ENCODE measurements at places on chromosomes 5 and 9.

GRCh38 chr9:32218100-32218767 is 166.2 kb upstream of the ACO1 start:
- DNase-seq = no peak

GRCh38 chr9:107759823-107760166 is 270.2 kb upstream of the KLF4 start:
- no peak for DNase-seq

GRCh38 chr9:4937446-4937845 is 47.6 kb upstream of the JAK2 start:
- no peak for DNase-seq

DNA sequence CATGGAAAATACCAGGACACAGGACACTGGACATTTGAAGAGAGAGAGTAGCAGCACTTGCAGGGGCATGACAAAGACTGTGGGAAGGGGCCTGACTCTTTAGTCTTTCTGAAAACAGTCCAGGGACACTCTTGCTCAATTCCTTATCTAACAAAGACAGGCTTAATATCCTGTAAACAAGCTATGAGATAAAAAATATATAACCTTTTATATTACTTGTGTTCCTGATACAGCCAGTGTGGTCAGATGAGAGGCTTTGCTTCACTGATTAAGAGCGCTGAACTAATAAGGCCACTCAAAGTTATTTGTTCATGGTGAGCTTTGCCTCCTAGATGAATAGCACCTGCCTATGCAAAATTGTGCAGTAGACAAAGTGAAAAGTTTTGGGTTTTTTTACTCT is 518.7 kb downstream of the LRRC70 start:
- DNase-seq = no peak

DNA sequence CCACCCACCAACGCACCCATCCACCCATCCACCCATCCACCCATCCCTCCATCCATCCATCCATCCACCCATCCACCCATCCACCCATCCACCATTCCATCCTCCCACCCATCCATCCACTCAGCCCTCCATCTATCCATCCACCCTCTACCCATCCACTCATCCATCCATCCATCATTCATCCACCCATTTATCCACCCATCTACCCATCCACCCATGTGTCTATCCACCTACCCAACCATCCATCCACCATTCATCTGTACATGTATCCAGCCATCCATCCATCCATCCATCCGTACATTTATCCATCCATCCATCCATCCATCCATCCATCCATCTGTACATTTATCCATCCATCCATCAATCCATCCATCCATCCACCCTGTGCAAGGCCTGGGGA is 11.1 kb upstream of the VAV2 start:
- no peak for DNase-seq

DNA sequence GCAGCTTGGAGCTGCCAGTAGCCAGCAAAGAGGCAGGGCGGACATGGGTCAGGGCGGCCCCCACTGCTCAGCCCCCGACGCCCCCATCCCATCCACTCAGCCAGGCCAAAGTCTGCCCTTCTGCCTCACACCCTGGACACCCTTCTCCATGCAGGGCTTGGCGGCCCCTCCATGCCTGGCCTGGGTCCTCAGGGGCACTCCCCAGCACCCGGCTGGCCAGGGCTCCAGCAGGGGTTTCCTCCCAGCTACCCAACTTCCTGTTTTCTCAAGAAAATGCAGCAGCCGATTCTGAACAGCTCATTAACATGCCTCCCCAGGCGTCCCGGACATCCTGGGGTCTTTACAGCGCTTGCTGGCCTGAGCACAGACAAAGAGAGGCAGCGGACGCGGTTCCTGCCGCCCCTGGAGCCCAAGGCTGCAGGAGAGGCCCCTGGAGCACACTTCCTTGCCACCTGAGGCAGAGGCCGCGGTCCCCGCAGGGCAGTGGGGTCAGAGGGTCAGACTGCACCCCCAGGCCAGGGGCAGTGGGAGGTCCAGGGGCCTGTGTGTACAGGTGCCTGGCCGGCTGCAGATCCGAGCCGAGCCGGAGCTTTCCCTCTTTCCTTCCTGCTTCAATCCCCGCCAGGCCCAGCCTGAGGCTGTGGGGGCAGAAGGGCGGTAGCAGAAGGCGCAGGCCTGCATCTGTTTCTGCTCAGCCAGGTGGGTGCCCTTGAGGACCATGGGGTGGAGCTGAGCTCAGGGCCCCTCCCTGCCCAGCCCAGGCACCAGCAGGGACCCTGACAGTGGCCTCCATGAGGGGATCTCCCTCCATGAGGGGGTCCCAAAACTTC is 18.7 kb upstream of the NRARP start:
- no peak for DNase-seq

DNA sequence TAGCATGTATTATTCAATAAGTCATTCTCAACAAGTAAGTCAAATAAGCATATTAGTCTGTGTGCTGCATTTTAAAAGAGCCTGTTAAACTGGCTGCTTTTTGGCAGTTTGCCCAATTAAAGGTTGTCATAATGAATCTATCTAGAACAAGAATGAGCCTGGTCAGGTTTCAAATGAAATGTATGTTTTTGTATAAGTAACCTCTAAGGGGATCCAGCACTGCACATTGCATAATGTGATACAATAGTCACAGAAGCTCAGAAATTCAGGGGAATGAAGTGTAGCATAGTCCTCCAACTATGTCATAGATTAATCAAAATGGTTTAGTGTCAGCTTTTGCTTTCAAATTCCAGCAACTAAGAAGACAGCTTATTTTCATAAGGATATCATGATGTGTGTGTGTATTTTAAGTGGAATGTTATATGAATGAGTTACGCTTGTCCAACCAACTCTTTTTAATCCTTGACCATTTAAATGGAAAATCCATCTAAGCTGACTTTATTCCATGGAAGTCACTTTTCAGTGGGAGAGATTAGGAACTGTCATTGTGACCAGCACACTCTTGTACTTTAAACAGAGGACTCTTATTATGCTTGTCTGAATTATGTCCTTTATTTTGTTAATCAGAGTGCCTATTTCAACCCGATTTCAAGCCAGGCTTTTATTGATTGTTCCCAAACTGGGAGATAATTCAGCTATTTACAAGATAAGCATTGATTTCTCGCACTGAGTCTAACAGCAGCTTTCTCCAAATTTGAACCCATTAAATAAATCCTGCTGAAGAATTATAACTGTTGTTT is 283.9 kb upstream of the ADAMTSL1 start:
- no peak for DNase-seq

DNA sequence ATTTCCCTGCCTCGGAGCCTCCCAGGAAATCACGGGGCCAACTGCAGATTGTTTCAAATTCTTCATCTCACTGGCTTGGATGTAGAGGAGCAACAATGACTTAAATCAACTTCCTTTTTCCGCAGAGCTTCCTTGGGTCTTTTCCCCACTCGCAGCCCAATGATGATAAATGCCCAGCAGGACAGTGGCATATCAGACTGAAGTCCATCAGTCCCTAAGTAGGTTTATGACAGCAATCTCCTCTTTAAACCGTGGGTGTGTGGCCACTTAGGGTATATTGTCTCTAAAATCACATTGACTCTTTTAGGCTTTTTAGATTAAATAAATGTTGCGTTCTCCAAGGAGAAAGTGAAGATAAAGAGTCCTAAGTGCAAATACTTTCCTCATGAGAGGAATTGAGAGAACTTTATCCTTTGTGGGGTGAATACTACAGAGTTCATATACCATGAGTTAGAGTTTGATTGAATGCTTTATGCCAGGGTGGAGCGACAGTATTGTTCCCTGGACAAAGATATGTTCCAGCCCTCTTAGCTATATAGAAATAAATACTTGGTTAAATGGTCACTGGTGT is 59.1 kb downstream of the IQGAP2 start:
- no peak for DNase-seq

DNA sequence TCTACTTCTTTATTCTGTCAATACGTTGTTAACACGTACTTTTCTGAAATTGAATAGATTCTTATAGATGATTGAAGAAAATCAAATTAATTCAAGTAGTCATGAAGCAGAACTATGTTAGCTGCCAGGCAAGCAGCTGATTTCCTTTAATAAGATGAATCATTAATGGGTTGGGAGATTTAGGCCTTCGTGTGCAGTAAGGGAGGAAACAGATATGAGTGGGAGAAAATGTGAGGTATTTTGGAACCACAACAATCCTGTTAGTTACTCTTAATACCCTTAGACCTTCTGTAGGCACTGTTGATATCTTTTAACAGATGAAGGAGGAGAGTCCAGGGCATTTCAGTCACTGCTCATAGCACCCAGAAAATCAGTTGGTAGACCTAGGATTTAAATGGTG is 121.0 kb downstream of the AOPEP start:
- DNase-seq = no peak

GRCh38 chr5:69270840-69271239 is 36.2 kb downstream of the CDK7 start:
- no peak for DNase-seq

DNA sequence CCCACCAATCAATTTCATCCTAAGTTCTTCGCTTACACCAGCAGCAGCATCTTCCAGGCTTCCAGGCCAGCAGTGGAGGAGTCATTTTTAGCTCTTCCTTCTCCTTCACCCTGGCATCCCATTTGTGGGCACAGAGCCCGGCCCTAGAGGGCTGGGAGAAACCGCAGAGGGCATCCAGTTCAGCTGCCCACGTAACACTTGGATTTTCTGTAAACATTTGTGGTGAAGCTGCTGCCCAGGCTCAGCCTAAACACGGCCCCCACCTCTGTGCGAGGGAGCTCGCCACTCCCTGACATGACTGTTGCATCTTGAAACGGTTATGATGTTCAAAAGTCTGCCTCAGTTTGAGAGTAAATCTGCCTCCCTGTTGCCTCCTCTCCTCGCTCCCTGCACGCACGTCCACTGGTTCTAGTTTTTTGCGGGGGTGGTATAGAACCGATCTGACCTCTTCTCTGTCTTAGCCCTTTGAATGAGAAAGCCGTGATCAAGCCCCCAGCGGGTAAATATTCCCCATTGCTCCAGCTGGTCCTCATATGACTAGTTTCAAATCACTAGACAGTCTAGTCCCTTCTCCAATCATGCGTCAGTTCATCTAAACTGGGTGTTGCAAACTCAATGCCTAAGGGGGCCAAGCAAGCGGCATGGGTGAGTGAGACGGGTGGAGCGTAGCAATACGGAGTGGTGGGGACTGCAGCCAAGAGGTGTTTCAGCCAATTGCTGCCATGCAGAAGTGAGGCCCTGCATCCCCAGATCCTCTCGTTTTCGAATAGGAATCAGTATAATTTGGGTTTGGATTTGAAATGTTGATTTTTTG is 34.9 kb upstream of the N4BP3 start:
- DNase-seq = no peak

DNA sequence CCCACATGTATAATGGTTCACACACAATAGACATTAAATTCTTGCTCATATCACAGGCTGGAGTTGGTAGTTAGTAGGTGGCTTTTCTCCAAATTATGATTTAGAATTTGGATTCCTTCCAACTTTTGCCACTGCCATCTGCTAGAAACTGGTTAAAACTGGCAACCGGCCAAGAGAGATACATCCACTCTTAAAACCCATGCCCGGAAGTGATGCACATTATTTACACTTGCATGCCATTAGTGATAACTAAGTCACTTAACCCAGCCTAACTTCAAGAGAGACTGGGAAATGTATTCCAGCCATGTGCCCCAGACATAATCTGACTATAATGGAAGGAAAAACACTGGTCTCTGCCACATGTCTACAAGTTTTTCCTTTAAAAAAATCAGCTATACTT is 395.7 kb upstream of the SEMA6A start:
- DNase-seq = peak; percentile 96

DNA sequence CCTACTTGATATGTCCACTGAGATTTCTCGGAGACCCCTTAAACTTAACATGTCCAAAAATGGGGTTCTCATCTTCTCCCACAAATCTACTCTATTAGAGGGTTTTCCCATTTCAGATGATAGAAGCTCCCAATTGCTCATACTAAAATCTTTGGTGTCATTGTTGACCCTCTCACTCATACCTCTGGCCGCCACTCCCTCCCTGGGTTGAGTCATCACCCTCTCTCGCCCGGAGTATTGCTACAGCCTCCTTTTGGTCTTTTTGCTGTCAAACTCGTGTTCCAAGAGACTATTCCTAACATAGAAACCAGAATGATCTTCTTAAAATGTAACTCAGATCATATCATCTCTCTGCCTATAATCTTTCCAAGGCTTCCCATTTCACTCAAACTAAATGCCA is 91.0 kb upstream of the GNAQ start:
- no peak for DNase-seq

DNA sequence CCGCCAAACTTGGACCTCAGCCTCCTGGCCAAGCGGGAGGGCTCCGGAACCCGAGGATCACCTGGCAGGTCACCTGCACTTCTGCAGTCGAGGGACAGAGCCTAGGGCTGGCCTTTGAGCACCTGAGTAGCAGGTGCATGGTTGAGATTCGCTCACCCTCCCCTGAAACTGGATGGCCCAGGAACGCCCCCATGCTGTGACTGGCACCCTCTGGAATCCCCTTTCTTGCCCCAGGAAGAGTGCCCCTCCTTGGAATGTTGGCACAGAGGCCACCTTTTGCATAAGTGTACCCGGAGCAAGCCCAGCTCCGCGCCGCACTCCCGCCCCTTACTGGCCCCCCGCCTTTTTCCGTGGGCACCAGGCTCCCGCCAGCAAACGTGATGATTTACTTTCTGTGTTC is 112.5 kb upstream of the IER5L start:
- no peak for DNase-seq

DNA sequence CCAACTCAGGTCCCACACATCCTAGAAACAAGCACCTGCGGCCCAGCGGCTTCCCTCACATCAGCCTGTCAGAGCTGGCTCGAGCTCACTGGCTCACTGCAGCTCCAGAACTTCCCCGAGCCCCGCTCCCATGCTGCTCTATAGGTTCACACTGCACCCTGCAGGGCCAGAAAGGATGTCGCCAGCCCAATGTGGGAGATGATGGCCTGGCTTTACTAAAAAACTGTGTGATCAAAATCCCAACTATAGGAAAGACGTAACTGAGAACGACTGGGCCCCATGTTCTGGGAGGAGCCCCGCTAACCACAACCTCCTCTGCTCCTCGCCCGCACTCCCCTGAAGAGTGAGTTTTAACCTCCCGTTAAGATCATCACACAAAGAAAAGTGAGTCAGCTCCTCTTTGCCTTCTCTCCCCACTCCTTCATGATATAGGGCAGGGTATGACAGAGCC is 4.6 kb downstream of the SURF4 start:
- DNase-seq = no peak

DNA sequence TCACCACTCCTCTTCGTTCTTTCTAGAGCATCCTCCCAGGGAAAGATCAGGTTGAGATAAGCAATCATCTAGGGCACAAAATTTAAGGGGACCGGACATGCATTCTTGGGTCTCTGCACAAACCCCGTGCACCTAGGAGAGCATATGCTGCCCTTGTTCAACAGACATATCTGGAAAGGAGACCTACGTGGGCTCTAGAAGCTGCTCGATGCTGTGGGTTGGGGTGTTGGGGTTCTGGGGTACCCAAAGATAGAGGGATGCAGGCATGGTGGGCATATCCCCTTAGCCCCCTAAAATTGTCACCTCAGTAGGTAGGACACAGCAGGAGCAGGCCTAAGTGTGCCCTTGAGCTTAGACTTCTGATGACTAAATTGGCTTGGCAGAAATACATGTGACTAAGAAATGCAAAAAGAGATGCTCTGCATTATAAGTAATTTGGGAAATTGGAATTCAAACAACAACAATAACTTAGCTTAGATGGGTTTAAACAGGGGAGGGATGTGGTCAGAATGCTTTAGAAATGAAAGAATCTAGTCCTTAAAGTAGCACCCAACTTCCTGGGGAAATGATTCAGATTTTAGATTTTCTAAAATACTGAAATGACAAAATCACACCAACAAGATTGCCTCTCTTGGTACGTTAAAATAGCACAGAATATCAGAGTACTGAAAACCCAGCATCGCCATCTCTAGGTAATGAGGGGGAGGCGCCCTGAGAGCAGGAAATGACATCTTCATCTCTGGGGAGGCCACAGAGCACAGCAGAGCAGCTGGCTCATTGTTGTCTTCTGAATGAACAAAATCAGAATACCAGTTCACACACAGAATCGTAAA is 172.3 kb downstream of the GNA14 start:
- no peak for DNase-seq

Measured in NCI-H446 (cell line).